ENCODE measurements at places on chromosomes 16 and 17.

DNA sequence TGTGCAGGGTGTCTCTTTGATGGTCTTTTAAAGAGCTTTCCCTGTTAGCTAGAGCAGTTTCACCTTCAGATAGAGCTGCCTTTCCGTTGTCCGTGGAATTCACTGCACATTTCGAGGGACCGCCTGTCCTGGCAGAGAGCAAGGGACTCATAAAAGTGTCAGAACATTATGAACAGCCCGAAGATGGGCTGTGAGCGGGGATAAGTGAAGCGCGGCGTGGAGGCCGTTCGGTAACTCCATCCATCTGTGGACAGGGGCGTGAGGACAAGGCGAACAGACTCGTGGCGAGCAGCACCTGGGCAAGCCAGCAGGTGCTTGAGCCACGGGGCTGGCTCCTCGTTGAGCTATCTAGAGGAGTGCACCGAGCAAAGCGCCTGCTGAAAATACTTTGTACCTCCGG, 371.2 kb downstream of the MAF start:
- DNase-seq = no peak

DNA sequence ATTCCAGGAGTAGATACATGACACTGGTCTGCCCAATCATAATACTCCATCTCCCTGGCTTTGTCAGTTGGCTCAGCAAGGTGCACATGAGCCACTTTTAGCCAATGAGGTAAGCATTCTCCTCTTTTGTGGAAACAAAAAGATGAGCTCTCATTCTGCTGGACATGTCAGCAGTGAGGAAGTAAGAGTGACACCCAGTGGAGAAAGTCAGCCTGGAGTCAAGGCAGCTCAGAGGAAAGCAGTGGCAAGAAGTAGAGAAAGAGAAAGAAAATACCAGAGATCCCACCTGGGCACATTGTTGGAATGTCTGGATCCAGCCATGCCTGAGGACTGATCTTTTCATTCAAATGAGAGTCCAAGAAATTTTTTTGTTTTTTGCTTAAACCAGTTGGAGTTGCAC, 496.9 kb upstream of the C16orf82 start:
- no peak for DNase-seq

GRCh38 chr17:42389135-42389417, 834 bp upstream of the STAT3 start:
- DNase-seq = no peak

DNA sequence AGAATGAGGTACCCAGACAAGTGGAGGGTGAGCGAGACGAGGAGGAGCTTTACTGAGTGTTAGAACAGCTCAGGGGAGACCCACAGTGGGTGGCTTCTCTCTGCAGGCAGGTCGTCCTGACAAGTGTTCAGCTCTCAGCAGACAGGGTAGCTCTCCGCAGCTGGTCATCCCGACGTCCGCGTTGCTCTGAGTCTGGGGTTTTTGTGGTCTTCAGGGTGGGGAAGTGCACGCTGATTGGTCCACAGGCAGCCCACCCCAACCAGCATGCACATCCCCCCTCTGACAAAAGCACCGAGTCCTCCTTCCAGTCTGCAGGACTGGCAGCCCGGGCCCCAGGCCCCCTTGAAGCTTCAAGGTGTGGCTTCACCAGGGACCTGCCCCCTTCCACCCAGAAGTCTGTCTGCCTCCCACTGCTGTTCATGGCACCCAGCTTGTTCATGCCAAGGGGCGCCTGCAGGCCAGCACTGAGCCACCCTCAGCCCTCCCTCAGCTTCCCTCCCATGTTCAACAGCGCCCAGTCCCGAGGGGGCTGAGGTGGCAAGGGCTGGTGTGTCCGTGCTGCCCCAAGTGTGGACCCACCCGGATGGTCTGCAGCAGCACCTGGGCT, 19.9 kb upstream of the WDR45B start:
- no peak for DNase-seq

DNA sequence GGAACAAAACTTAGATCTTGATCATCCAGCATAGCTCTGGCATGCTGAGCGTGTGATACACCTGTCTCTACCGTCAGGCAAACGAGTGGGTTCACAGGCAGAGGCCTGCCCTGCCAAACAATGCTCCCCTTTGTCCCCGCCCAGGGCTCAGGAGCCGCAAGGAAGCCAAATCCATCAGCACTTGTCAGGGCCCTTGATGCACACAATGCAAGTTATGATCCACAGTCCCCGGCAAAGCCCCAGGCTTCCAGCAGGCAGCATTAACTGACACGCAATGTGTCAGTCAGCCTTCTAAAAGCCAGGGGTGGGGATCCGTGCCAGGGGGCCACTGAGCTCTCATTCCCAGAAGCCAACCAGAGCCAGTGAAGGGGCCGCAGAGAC, 460.9 kb downstream of the SLC39A11 start:
- DNase-seq = no peak

- no peak for DNase-seq
These were observed 3.6 kb downstream of the CD19 start for GRCh38 chr16:28935346-28935745.

GRCh38 chr17:19384723-19385391, 2.1 kb downstream of the MFAP4 start:
- no peak for DNase-seq

DNA sequence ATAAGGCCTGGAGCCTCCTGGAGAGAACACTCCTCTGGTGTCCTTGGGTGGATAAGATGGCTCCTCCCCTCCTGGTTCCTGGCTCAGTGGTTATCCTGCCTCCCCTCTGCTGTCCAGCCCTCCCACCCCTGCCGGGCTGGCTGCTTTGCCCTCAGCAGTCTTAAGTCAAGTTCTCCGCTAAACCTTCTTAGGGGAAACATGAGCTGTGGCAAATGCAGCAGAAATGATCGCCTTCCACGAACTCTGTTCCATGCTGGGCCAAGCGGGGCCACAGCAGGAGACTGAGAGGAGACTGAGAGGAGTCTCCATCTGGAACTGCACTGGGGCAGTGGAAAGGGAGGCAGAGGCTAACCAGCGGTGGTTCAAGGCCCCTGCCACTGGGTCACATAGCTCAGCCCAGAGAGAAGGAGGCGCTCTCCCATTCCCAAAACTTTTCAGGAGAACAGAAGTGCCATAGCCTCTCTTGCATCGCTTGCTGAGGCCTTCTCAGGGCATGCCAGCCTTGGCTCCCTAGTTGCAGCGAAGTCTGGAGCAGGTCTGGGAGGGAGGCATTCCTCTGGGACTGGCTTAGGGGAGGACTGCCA, 26.9 kb downstream of the TNS4 start:
- no peak for DNase-seq

GRCh38 chr17:80992948-80993624, 1.4 kb downstream of the CHMP6 start:
- no peak for DNase-seq

- DNase-seq = no peak
These were observed at the start of gene NACA2 for GRCh38 chr17:61591018-61591417. Gene NACA2, minus strand, starts transcription at chr17:61591219. Its CDS starts 39 bp downstream, at chr17:61591180.

DNA sequence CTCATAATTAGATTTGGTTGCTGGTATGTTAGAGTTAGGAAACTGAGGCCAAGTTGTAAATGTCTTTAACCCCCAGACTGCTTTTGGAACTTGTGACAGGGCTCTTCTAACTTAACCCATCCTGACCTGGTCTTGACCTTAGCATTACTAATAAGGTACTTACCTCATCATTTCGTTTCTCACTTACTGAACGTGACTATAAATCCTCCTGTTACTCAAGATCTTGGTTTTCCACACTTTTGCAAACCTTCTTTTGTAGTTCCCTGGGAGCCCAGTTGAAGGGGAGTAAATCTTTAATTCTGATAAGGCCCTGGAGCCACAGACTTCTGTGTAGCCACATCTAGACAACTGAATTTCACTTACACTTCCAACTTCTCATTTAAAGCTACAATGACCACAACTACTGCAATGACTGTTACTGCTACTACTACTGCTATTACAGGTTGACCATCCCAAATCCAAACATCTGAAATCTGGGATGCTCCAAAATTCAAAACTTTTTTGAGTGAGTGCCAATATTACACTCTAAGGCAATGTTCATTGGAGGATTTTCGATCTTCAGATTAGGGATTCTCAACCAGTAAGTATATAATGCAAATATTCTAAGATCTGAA, 248.8 kb upstream of the TBX2 start:
- DNase-seq = no peak

- peak; percentile 56 for DNase-seq
These were observed 10.7 kb upstream of the SMTNL2 start for GRCh38 chr17:4573669-4574068.

- no peak for DNase-seq
These were observed 14.2 kb downstream of the SLC47A2 start for GRCh38 chr17:19702217-19702641.

GRCh38 chr17:79171188-79171587, 96.6 kb downstream of the ENGASE start:
- no peak for DNase-seq

GRCh38 chr17:68249354-68249765, 1.5 kb downstream of the AMZ2 start:
- DNase-seq = peak; percentile 68

- peak; percentile 60 for DNase-seq
These were observed 12.0 kb upstream of the MEOX1 start for GRCh38 chr17:43673516-43674323.

DNA sequence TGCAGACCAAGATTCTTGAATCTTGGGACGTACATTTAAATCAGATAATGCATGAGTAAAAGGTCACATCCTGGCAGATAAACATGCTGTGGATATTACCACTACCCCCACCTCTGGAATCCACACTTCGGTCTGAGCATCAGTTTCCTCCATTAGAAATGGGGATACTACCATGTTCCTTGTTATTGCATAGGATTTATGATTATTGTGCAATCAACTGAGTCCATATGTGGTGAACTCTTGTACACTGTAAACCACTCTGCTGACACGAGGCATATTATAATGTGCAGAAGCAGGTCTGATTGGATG, 108.7 kb downstream of the VAT1L start:
- no peak for DNase-seq

DNA sequence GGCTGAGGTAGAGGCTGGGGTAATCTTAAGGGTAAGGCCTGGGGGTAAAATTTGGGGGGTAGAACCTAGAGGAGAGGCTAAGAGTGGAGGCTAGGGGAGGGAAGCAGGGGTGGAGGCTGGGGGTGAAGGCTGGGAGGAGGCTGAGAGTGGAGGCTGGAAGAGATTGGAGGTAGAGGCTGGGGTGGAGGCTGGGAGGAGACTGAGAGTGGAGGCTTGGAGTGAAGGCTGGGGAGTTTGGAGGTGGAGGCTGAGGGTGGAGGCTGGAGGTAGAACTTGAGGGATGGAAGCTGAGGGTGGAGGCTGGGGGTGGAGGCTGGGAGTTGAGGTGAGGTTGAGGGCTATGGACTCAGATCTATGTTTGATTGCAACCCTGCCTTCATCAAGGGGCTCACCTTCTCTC, 333.6 kb downstream of the C16orf95 start:
- DNase-seq = no peak

GRCh38 chr17:56478836-56479447, 114.6 kb upstream of the NOG start:
- DNase-seq = no peak

DNA sequence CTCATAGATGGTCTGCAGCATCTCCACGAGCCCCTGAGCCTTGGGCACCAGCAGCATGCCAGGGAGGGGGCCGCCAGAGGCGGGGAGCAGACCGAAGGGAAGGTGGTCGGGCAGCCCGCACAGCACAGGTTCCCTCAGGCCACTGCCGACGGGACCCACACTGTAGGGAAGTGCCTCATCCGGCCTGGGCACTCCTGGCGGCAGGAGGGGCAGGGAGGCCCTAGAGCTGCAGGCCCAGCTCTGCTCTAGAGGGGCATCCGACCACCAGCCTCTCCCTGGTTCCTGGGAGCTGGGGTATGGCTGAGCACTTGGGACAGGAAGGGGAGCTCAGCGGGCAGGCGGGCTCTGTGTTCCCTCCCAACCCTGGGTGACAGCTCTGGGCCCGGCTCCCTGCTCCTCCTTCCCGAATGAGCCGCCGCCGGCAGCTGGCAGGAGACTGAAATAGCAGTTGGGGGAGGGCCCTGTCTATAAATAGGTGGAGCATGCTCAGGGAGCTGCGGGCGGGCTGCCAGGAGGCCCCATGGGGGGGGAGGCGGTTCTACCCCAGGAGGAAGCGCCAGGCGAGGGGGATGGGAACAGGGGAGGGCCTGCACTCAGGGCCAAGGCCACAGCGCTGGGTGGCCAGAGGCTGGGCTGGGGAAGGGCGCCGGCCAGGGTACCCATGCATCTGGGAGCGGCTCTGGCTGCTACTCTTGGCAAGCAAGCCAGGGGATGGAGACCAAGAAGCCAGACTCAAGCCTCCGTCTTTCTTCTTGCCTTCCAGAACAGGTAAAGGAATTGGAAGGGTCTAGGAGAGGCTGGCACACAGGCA, 12.4 kb downstream of the HDAC5 start:
- peak; percentile 58 for DNase-seq

- no peak for DNase-seq
These were observed 504 bp downstream of the ERN1 start for GRCh38 chr17:64129515-64129764.

- no peak for DNase-seq
These were observed 34.9 kb downstream of the UBE2G1 start for GRCh38 chr17:4331614-4332013.

GRCh38 chr17:40023590-40024292, 8.5 kb downstream of the CSF3 start:
- no peak for DNase-seq

GRCh38 chr17:72255481-72255880, 134.7 kb downstream of the SOX9 start:
- DNase-seq = no peak

DNA sequence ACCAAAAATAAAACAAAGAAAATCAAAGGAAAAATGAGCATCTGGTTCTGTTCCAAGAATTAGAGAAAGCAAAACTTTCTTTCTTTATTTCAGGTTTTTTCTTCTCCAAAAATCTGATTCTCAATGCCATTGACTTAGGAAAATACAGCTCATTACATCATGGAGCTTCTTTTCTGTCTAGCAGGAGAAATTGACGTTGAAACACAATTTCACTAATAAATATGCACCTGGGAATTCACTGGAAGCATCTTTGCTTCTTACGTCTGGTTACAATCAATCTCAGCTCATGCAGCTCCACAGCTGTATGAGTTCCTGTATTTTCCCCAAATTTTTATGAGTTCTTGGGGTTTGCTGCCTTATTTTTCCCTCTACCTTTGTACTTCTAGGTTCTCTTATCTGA, 1568.6 kb upstream of the GOT2 start:
- no peak for DNase-seq

GRCh38 chr16:48958681-48959080, 323.0 kb downstream of the CBLN1 start:
- DNase-seq = no peak

GRCh38 chr17:18025241-18025944, 13.6 kb downstream of the ATPAF2 start:
- peak; percentile 16 for DNase-seq

- DNase-seq = no peak
These were observed 146.8 kb downstream of the SEC14L1 start for GRCh38 chr17:77287432-77288068.

DNA sequence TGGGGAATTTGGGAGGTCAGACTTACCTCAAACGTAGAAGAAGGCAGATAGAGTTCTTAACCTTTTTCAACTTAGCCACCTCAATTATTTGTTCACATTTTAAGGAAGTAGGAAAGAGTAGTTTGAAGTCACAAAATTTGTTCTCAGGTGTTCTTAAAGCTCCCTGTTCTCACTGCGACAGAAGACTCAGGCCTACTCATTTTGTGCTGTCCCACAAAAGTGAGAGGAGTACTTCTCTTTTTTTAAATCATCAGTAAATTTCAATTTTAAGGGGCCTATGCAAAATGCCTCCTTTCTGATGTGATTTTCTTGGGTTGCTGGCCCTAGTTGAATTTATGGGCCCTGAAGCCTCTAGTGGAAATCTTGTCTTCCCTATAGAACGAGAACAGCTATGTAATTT, 133.4 kb downstream of the MAP2K6 start:
- DNase-seq = no peak

- no peak for DNase-seq
These were observed 41.2 kb downstream of the REXO5 start for GRCh38 chr16:20847550-20847949.

GRCh38 chr17:31582151-31582907, 190.9 kb downstream of the RAB11FIP4 start:
- peak; percentile 7 for DNase-seq
